ENCODE measurements at places on chromosomes 2 and 18.

DNA sequence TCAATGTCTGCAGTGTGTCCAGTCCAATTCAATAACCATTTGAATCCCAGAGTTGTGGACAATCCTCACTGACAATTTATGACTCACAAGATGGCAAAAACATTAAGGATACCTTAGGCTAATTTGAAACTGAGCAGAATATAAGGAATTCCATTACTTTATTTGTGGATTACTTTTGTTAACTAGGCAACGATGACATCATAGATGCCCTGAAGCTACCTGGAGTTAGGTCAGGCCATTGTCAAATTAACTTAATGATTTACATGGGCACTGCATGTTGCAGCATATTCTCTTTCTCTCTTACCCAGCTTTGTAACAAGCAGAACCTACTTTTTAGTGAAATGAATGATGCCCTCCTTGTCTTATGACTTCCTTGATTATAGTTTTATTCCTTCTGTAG, 100.0 kb upstream of the CDCA7 start:
- peak; percentile 26 for DNase-seq
- no peaks in the 10 kb centered on the region for H3K27me3 ChIP-seq
- H3K27ac ChIP-seq: no peak overlapping the region

GRCh38 chr18:28725876-28726275, 548.9 kb upstream of the CDH2 start:
- no peak overlapping the region for H3K4me3 ChIP-seq
- H3K27me3 ChIP-seq: no peaks in the 10 kb centered on the region
- peaks cover 21% of the 10 kb centered on the region for H3K4me1 ChIP-seq
- H3K27ac ChIP-seq: no peak overlapping the region

GRCh38 chr2:211204456-211204855, 648.1 kb downstream of the CPS1 start:
- no peak for DNase-seq
- no peak overlapping the region for H3K27ac ChIP-seq
- H3K4me3 ChIP-seq: no peak overlapping the region
- no peaks in the 10 kb centered on the region for H3K36me3 ChIP-seq
- no peaks in the 10 kb centered on the region for H3K27me3 ChIP-seq
- no peaks in the 10 kb centered on the region for H3K4me1 ChIP-seq

- no peak for DNase-seq
- H3K36me3 ChIP-seq: no peaks in the 10 kb centered on the region
- no peak overlapping the region for H3K4me3 ChIP-seq
- H3K27me3 ChIP-seq: no peaks in the 10 kb centered on the region
These were observed 68.6 kb downstream of the NABP1 start for GRCh38 chr2:191746346-191747169.

DNA sequence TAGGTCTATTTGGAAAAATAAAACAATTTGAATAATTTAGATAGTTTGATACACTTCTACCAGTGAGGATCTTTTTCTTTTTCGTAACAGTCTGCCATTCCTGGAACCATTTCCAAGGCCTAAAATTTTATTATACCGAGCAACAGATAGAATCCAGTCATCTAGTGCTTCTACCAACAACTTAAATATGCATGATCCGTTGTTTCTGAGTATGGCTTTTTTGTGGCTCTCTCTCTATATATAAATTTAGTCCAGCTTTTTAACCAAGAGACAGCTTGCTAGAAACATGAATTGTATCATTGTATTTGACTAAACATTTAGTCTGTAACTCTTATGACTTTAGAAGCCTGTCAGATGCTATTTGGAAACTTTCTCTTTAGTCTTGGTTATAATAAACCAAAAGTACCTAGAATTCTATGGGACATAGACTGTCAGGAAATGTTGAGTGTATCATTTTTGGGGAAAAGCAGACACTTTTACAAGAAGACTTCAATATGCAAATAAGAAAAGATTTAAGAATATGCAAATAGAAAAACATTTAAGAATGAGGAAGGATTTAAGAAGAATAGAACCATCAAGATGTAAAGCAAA, 161.4 kb downstream of the ZEB2 start:
- H3K36me3 ChIP-seq: no peaks in the 10 kb centered on the region
- H3K27me3 ChIP-seq: no peaks in the 10 kb centered on the region
- no peak for DNase-seq
- no peak overlapping the region for H3K4me3 ChIP-seq

DNA sequence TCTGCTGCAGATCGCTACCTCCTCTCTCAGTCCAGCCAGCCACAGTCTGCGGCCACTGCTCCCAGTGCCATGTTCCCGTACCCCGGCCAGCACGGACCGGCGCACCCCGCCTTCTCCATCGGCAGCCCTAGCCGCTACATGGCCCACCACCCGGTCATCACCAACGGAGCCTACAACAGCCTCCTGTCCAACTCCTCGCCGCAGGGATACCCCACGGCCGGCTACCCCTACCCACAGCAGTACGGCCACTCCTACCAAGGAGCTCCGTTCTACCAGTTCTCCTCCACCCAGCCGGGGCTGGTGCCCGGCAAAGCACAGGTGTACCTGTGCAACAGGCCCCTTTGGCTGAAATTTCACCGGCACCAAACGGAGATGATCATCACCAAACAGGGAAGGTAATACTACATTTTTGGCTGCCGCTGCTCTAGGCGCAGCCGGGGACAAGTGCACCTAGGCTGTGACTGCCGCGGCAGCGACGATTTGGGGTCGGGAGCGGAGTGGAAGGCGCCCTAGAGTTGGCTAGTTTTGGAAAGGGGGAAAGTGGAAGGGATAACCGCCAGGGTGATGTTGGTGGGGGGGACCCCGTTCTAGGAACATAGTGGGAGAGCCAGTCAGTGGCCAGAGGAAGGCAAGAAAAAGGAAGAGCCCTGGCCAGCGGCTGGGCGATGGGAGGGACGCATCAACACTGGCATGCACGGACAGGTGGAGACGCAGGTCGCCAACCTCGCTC, 776 bp downstream of the TBR1 start:
- H3K4me1 ChIP-seq: peaks cover 11% of the 10 kb centered on the region
- H3K27ac ChIP-seq: no peak overlapping the region
- no peaks in the 10 kb centered on the region for H3K36me3 ChIP-seq

GRCh38 chr2:130821867-130822266, 14.8 kb upstream of the ARHGEF4 start:
- peaks cover 25% of the 10 kb centered on the region for H3K4me1 ChIP-seq
- no peak overlapping the region for H3K4me3 ChIP-seq
- no peaks in the 10 kb centered on the region for H3K27me3 ChIP-seq
- DNase-seq: no peak
- H3K36me3 ChIP-seq: no peaks in the 10 kb centered on the region
- H3K27ac ChIP-seq: no peak overlapping the region

GRCh38 chr2:82636402-82637020, 1822.6 kb downstream of the SUCLG1 start:
- H3K27me3 ChIP-seq: no peaks in the 10 kb centered on the region
- no peaks in the 10 kb centered on the region for H3K4me1 ChIP-seq
- peak; percentile 17 for DNase-seq

- H3K27me3 ChIP-seq: peaks cover 56% of the 10 kb centered on the region
- H3K27ac ChIP-seq: no peak overlapping the region
- H3K4me3 ChIP-seq: no peak overlapping the region
- no peak for DNase-seq
- no peaks in the 10 kb centered on the region for H3K4me1 ChIP-seq
- H3K36me3 ChIP-seq: no peaks in the 10 kb centered on the region
These were observed 98.7 kb downstream of the FAM210A start for GRCh38 chr18:13627639-13628038.

- H3K4me3 ChIP-seq: no peak overlapping the region
- peaks cover 9% of the 10 kb centered on the region for H3K4me1 ChIP-seq
- no peaks in the 10 kb centered on the region for H3K36me3 ChIP-seq
- H3K27me3 ChIP-seq: no peaks in the 10 kb centered on the region
These were observed 137.4 kb downstream of the INHBB start for GRCh38 chr2:120483355-120483754.

- H3K27ac ChIP-seq: no peak overlapping the region
- no peak overlapping the region for H3K4me3 ChIP-seq
- DNase-seq: no peak
- no peaks in the 10 kb centered on the region for H3K4me1 ChIP-seq
These were observed 31.7 kb downstream of the CELF4 start for GRCh38 chr18:37533647-37534584.

DNA sequence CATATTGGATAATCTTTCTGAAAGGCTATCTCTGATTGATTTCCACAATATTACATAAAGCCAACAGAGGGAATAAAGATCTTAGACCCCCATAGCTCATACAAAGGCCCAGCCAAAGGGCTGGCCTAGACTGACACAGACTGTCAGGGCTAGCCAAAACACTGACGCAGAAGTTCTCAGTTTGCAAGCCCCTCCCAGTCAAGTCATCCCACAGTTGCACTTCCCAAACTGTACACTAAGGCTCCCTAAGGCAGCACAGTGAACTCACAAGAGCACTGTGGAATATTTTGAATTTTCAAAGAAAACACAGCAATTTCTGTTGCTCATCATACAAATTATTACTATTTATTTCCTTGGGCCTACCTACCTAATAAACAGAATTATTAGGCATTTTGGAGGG, 244.9 kb downstream of the SP3 start:
- no peak overlapping the region for H3K4me3 ChIP-seq
- peaks cover 23% of the 10 kb centered on the region for H3K4me1 ChIP-seq
- H3K27ac ChIP-seq: no peak overlapping the region
- DNase-seq: peak; percentile 13
- no peaks in the 10 kb centered on the region for H3K27me3 ChIP-seq
- no peaks in the 10 kb centered on the region for H3K36me3 ChIP-seq

- H3K36me3 ChIP-seq: peaks cover 18% of the 10 kb centered on the region
- H3K4me3 ChIP-seq: peak overlapping the region; percentile 85
- no peak for DNase-seq
- H3K27ac ChIP-seq: no peak overlapping the region
These were observed 900 bp downstream of the C18orf32 start for GRCh38 chr18:49486134-49486533.

GRCh38 chr2:237259201-237259600, 154.8 kb downstream of the COL6A3 start:
- no peak overlapping the region for H3K4me3 ChIP-seq
- no peaks in the 10 kb centered on the region for H3K27me3 ChIP-seq
- no peak for DNase-seq
- no peaks in the 10 kb centered on the region for H3K36me3 ChIP-seq
- peaks cover 52% of the 10 kb centered on the region for H3K4me1 ChIP-seq
- no peak overlapping the region for H3K27ac ChIP-seq
